Thymus (tissue), 14 donors: ENCODE measurements at places on chromosomes 3 and 15.

DNA sequence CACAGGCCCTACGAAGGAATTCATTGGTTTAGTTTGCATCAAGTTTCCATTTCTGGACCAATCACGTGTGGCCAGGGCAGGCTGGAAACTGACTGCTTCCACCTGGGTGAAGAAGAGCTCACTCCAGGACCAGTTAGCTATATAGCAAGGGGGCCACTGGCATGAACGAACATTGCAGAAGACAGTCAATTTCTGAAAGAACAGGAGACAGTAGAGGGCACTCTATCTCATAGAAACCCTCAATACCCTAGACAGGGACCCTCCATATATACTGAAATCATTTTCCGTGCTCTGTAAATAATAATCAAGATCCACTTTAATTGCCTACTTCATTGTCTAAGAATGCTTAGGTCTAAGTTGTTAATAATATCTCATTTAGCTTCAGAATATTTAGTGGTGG lies 215.6 kb downstream of the CADPS start:
- no peak for DNase-seq

- DNase-seq: no peak
Measured at GRCh38 chr3:185986198-185986777, 48.5 kb upstream of the TRA2B start.

GRCh38 chr3:65402597-65402996 lies 636.1 kb downstream of the MAGI1 start:
- no peak for DNase-seq

DNA sequence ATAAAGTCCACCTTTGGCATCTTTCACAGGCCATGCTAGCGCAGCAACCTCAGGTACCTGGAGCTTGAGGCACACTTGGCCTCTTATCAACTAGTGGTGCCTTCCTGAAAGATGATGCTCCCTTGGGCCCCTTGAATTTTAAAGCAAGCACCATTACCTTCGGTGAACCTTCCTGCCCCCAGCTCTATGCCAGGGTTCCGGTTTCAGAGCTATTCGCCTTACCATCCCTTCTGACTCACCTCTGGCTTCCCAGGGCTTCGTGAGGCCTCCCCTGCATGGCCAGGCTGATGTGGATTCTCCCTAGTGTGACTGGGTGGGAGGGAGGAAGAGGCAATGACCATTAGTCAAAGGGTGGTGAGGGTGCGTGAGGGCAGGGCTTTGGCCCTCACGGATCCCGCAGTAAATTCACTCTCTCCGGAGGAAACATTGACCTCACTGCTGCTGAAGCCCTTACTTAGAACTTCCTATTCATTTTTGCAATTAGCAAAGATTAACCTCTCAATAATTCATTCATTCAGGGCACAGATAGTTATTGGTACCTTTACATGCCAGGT lies 16.3 kb downstream of the BHLHE40 start:
- DNase-seq: no peak

GRCh38 chr3:147735616-147736015 lies 326.5 kb downstream of the ZIC1 start:
- no peak for DNase-seq

- DNase-seq: no peak
Measured at GRCh38 chr3:152688313-152688712, 146.6 kb upstream of the P2RY1 start.

DNA sequence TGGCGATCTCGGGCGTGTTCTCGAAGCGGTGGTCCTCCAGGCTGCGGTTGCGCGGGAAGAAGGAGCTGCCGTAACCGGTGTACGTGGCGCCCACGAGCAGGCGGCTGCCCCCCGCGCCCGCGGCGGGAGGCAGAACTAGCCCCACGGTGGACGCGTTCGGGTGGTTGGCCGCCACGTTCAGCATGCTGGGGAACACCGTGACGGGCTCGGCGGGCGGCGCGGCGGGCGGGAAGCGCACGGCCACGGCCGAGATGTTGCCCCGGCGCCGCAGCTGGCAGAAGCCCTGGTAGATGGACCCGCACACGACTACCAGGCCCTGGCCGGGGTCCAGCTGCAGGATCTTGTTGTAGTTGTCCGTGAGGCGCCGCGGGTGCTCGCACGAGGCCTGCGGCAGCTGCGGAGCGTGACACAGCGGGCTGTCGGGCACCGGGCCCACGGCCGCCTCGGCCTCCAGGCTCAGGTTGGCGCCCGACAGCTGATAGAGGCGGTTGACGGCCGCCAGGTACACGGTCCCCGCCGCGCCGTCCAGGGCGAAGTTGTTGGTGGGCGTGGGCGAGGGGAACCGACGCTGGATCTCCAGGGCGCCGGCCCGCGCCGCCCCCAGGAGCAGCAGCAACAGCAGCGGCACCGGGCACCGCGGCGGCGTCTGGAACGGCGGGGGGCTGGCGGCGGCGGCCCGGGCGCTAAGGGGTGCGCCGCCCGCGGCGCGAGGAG lies 397 bp downstream of the PLXND1 start:
- DNase-seq: no peak
